Activated CD4-positive, alpha-beta T cell treated with anti-CD3 and anti-CD28 coated beads, Interleukin-2, amount 50 U/mL, for 4 hours (primary cell): ENCODE measurements at places on chromosomes 13 and 19.

GRCh38 chr19:48844472-48844871, 8.2 kb upstream of the HSD17B14 start:
- no peak for DNase-seq

DNA sequence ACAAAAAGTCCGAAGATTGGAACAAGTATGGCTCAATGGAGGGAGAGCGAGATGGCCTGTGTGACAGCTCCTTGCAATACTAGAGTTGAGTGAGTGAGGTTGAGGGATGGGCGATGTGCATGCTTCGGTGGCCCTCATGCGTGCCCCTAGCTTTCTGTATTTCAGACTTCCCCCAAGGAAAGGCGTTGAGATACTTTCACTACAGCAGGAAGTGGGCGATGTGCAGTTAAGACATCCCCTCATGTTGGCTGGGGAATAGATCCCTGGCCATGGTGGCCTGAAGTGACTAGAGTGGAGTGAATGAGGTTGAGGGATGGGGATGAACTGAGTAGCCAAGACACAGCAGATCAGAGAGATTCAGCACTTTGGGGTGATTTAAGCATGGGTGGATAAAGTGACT, 633.9 kb upstream of the GPC6 start:
- DNase-seq = no peak

DNA sequence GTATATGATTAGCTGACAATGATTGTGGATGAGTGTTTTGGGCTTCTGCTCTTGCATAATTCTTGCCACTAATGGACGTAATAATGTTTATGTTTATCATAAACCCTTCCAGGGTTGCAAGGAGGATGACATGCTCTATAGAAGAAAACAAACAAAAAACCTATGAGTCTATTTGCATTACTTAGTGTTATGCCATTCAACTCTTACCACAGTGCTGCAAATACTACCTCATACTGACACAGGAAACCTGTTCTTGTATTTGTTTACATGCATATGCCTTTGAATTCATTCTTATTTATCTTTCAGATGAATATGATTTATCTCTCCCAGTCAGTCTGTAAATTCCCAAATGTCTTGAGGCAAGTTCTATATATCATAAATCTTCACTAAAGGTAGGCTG, 39.6 kb upstream of the FREM2 start:
- DNase-seq = no peak

- no peak for DNase-seq
Observed at GRCh38 chr19:7260161-7260560, 34.1 kb downstream of the INSR start.

GRCh38 chr13:83182845-83183244, 699.4 kb downstream of the SLITRK1 start:
- DNase-seq = no peak

DNA sequence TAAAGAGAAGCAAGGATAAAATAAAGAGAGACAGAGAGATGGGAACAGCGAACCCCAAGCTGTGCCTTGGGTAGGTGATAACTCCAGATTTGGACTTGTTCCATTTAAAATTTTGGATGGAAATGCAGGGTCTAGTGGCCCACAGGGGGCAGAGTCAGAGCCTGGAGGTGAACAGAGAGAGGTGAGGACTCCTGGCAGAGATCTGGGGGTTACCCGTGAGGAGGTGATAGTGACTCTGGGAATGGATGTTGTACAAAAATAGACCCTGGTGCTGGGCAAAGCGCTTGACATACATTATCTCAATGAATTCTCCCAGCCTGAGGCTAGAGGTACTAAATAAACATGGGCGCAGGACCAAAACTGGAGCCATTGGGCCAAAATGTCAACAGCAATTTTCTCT, 14.3 kb upstream of the DHRS12 start:
- no peak for DNase-seq

- no peak for DNase-seq
Observed at GRCh38 chr19:34351382-34351826, 13.6 kb upstream of the GPI start.

DNA sequence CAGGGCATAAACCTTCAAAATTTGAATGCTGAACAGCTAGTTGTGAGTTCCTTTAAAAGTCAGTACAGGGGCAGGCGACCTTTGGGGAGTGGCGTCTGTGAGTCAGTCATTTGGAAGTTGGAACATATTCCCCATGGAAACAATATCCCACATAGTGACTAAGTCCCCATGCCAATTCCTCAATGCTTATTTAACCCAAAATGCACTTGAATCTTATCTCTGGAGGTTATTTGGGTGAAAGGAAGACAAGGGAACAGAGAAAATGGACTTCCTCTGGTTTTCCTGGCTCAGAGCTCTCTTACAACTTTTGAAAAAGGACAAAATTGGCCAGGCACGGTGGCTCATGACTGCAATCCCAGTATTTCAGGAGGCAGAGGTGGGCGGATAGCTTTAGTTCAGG, 479.2 kb upstream of the NBEA start:
- DNase-seq = no peak

DNA sequence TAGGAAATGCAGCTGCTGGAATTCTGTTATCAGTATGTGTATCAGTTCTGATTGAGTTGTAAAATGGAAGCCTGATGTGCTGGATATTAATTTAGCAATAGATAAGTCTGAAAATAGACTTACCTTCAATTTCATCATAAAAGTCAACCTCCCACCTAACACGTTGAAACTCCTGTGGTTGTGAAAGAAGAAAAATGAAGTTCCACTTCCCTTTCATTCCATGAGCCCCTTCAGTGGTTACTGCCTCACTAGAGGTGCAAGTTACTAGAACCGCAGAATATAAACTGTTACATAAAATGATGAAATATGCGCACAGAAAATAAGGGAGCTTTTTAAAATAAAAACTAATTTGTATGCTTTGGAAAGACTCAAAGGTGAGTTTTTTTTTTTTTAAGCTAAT, 249.2 kb downstream of the SHISA2 start:
- no peak for DNase-seq

DNA sequence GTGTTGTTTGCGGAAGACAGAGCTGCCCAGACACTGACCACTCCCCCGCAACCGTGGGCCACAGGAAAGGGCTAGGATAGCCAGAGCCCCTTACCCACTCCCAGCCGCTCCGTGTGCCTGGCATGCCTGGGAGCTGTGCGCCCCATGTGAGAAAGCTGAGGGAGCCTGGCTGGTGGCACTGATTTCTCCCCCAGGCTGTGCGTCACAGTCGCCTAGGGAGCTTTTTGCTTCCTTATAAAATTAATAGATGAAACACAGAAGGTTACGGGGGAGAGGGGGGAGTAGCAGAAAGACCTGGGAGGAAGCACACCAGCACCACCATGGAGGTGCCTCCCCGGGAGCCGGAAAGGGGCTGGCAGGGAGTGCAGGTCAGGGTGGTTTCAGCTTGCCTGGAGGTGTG, 24.7 kb downstream of the DPF1 start:
- DNase-seq = no peak

DNA sequence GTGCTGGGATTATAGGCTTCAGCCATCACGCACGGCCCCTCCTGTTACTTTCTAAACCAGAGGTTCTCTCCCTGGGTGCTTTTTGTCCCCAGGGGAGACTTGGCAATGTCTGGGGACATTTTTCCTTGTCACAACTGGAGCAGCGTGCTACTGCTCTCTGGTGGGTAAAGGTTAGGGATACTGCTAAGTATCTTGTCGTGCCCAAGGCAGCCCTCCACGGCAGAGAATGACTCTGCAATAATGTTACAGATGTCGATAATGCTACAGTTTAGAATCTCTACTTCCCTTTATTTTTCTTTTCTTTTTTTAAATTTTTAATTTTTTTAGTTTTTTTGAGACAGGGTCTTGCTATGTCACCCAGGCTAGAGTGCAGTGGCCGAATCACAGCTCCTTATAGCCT, 38.0 kb downstream of the ADGRE1 start:
- DNase-seq = no peak
